ENCODE measurements at places on chromosomes 12 and 14.

- no peak for DNase-seq
These were observed 32.4 kb upstream of the PPP1R13B start for GRCh38 chr14:103879570-103880347.

GRCh38 chr12:116880817-116881324, 370 bp downstream of the HRK start:
- no peak for DNase-seq

- no peak for DNase-seq
These were observed 141.6 kb upstream of the PELI2 start for GRCh38 chr14:55976655-55977054.

- no peak for DNase-seq
These were observed 1.2 kb upstream of the RIMKLB start for GRCh38 chr12:8696442-8697090.

DNA sequence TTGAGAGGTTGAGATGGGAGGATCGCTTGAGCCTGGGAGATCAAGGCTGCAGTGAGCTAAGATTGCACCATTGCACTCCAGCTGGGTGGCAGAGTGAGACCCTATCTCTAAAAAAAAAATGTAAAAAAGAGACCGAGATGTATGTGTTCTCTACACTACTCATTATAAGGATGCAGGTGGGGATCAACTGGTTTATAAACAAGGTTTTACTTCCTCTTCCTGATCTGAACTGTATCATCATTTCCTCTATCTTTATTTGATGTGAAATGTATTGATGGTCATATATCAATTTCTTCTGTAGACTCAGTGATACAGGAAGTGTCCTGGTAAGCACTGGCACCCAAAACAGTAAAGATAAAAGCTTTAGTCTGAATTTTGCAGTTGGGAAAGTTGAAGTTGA, 20.1 kb upstream of the USP44 start:
- DNase-seq: no peak

DNA sequence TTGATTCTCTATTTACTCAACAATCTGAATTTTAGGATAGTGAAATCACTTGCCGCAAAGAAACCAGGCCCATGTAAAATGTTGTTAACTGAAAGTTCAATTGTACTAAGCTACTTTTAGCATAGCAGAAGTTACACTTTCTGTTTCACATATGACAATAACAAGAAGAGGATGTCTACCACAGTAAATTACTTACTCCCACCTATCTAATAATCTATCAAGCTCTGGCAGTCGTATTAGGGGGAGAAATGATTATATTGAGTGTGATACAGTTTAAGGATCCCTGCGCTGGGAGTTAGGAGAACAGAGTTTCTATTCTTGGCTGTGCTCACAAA, 66.5 kb upstream of the CAND1 start:
- no peak for DNase-seq

DNA sequence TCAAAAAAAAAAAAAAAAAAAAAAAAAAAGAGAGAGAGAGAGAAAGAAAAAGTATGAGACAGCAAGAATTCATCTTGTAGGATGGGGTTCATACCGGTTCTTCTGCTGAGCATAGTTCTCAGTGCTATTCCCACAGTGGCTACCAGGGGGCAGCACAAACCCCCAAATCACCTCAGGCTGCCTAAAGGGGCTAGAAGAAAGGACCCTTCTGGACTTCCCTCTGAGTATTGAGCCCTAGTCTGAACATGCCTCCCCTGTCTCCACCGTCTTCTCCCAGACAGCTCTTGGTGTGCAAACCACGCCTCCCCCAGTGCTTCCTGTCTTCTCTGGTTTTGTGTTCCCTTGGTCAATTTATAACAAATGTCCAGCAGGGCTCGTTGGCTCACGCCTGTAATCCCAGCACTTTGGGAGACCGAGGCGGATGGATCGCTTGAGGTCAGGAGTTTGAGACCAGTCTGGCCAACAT, 31.3 kb upstream of the SMUG1 start:
- peak; percentile 54 for DNase-seq

- no peak for DNase-seq
These were observed 284.2 kb upstream of the ATP2B1 start for GRCh38 chr12:89992668-89993451.

DNA sequence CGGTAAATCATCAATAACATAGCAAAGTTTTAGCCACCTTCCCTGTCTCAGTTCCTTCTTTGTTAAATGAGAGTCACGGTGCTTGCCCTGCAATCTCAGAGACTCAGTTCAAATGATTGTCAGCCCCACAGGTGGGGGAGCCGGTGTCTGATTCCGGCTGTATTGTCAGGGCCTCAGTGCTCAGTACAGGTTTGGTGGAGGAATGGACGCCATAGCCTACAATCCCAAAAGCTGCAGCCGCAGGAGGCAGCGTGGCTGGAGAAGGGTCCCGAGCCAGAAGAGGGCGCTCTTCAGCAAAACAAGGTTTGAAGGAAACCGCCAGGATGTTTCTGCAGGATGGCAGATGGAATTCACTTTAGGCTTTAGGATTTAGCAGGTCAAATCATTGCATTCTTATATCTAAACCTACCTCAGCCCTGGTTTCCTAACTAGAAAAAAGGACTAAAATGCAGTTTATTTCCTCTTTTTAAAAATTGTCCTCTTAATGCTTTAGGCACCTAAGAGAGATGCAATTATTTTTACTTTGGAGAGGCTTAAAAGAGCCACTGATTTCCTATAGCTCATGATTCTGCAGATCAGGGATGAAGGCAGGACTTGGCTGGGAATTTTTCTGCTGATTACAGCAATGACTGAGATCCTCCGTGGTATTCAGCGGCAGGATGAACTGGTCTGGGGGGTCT, 29.2 kb downstream of the FOS start:
- no peak for DNase-seq

GRCh38 chr12:104761091-104761490, 197.0 kb downstream of the SLC41A2 start:
- no peak for DNase-seq

DNA sequence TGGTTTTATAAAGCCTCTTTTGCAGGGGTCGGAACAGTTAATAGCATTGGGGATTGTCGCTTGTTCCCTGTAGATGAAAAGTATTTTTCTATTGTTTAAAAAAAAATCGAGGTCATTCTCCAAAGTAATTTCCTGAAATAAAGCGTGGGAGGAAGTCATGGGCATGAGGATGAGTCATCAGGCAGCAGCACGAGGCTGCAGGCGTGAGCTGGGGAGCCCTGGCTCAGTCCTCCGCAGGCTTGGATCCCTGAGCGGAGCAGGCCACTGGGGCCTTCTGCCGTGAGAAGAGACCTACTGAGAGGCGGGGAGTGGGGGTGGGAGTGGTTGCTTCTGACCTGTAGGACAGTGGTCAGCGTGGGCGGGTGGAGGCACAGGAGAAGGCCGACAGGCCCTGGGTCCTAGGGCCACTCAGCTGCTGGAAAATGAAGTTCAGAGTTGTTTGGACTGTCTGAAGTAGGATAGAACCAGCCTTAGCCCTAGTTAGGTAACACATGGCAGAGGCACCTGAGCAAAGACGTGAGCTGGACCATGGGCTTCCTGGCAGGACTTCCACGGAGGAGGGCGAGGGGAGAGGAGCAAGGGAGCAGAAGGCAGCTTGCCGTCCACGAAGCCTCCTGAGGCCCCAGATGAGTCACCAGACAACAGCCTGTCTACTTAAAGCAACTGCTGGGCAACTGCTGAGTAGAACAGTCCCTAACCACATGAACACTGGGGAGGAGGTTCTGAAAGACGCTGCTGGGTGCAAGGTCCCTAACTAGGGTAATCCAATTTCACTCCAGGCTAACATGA, 21.1 kb upstream of the LGALS3 start:
- no peak for DNase-seq

- no peak for DNase-seq
These were observed 98.8 kb downstream of the SLC25A47 start for GRCh38 chr14:100421756-100422470.

- DNase-seq: no peak
These were observed 151.2 kb upstream of the RFLNA start for GRCh38 chr12:124143726-124144125.

DNA sequence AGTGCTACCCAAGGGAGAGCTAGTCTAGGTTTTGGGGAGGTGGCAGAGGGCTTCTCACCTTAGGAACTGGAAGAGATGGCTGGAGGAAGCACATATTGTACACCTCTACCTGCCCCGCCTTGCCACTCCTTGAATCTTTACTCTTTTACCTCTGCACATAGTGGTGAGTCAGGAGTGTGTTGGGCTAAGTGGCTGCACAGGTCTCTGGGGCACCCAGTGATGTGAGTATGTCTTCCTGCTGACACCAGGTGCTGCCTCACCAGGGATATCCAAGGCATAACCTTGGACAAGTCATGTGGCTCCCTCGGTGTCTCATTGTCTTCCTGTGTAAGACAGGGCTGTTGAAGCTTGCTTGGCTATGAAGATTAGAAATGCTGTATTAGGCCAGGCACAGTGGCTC, 19.8 kb upstream of the CABP1 start:
- no peak for DNase-seq

GRCh38 chr12:103140286-103140685, 182.8 kb downstream of the ASCL1 start:
- no peak for DNase-seq

GRCh38 chr12:2064071-2064507, 11.3 kb downstream of the CACNA1C start:
- no peak for DNase-seq

- no peak for DNase-seq
These were observed 105.7 kb downstream of the PLEKHA5 start for GRCh38 chr12:19234981-19235871.

DNA sequence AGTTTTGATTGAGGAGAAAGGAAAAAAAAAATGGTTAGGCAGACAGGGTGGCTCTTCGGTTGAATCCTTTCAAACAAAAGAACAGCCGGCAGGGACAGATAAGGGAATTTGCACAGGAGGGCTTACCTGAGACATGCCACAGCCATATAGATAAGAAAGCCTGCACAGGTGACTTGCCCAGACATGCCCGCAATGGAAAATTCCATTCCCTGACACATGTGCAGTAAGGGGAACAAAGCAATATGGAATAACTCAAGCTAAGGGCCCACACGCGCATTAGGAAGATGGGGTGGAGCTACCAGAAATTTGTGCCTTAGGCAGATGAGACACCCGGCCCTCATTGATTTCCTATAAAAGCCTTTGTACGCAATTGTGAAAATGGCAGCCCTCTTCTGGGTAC, 86.7 kb downstream of the TMEM260 start:
- DNase-seq: no peak

DNA sequence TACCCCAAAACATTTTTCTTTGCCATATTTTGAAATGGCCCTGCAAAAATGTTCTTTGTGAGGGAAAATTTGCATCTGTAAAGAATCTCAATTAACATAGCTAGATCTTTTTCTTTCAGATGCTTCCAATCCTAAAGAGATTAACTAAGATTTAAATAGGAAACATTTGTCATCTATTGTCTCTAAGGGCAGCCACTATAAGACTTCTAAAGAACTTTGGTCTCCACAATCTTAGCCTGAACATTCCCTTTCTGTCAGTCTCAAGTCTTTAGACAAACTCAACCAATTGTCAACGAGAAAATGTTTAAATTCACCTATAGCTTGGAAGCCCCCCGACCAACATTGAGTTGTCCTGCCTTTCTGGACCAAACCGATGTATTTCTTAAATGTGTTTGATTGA, 71.1 kb upstream of the RASSF8 start:
- no peak for DNase-seq

- DNase-seq: no peak
These were observed 3.7 kb upstream of the PAPLN start for GRCh38 chr14:73233564-73233963.

DNA sequence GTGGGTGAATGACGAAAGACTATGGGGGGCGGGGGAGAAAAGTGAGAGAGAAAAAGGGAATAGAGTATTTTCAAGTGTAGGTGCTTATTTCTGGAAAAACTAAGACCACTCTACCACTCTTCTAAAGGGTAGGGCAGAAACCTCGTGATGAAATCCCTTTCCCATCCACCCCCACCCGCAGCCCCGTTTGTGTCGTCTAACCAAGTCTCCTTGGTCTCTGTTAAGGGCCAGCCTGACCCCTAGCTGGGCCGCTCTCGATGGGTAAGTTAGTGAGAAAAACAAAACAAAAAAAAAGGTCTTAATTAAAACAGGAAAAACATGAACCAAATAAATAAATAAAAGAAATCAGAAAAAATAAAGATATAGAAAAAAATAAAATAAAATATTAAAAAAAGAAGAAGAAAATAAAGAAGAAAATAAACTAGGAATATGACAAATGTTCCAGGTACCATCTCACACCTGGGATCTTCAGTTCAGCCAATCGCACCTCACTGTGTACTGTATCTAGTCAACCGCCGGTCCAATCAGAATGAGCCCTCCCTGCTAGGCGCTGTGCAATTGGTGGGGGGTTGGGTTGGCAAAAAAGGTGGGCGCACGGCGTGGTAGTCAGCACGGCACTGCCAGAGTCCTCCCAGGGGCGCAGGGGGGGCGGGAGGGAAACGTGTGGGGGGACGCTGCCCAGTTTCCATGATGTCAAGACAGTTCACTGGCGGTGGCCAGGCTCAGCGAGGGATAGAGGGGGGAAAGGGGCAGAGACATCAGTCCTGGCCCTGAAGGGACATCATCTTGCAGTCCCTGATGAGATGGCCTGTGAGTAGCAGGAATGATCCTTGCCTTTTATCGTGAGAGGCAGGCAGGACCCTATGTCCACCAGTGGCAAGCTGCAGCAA, 9.8 kb upstream of the CDH24 start:
- DNase-seq: no peak

DNA sequence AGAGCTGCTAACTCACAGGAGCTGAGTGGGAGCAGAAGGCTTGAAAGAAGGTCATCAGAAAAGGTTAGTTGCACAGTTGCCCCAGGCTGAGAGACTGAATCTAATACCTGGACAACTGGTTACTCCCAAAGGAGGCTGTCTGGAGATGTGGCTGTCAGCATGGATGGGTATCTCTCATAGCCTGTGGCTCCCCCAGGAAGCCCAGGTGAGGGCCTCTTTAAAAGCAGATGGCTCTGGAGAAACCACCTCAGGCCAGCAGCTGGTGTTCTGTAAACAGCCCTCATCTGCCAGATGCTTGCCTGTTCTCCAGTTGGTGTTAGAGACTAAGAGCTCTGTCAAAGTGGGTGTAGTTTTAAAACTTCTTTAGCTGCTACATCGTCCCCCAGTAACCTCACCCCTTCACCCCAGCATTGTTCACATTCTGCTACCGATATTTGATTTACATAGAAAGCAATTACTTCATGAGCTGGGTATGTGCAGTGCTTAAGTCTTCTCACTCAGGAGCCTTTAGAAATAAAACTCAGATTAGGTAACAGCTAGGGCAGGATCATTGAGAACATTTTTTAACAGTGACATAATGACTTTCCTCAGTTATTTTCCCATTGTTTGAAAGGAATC, 25.8 kb downstream of the DACT1 start:
- peak; percentile 59 for DNase-seq

DNA sequence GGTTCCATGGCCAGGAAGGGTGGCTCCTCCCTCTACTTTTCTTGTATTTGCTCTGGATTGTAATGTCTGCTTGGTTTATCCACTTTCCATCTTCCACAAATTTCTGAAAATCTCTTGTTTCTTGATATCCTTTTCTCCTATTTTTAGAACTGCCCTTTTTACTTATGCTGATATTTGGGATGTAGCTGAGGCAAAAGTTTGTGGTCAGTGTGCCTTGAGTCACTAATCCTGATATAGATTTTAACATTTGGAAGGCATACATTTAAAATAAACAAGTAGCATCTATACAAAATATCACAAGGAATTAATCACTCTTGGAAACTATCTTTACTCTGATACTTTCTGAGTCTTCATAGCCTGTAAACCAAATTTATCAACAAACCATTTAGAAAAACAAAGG, 11.0 kb downstream of the GRIP1 start:
- DNase-seq: no peak

GRCh38 chr12:89340861-89341260, 11.4 kb downstream of the DUSP6 start:
- no peak for DNase-seq

Measured in iPS DF 19.7 (cell line).